ENCODE measurements at places on chromosomes 2 and 18.

GRCh38 chr2:64467096-64467843 is 13.3 kb downstream of the LGALSL start:
- DNase-seq: no peak

- no peak for DNase-seq
Measured at GRCh38 chr18:13543144-13543543, 183.2 kb downstream of the FAM210A start.

GRCh38 chr2:119408221-119408619 is 23.4 kb upstream of the TMEM37 start:
- no peak for DNase-seq

- no peak for DNase-seq
Measured at GRCh38 chr2:2880938-2881337, 496.7 kb downstream of the EIPR1 start.

- peak; percentile 37 for DNase-seq
Measured at GRCh38 chr2:42905341-42906110, 113.1 kb upstream of the HAAO start.

DNA sequence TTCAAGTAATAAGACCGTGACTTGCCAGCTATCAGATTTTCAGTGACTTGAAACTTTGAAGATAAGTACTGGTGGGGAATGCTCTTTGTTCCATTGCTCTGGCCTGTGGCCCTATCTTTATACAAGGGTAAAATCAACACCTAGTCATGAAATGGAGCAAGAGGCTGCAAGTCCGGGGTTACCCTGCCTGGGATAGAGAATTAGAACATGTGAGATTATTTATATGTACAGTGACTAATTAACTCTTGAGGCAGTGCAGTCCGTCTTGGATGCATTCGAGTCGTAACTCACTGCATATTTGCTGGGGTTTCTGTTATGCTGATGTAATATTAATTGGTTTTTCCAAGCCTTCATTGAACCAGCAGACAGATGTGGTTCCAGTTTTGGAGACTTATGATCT is 105.8 kb upstream of the LYPD6 start:
- DNase-seq: no peak

DNA sequence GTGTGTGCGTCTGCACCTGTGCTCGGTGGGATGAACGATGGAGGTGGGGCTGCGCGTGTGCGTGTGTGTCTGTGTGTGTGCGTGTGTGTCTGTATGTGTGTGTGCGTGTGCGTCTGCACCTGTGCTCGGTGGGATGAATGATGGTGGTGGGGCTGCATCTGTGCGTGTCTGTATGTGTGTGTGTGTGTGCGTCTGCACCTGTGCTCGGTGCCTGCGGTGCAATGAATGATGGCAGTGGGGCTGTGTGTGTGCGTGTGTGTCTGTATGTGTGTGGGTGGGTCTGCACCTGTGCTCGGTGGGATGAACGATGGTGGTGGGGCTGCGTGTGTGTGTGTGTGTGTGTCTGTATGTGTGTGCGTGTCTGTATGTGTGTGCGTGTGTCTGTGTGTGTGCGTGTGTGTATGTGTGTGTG is 48.5 kb upstream of the CTDP1 start:
- DNase-seq: no peak

- DNase-seq: no peak
Measured at GRCh38 chr2:204972606-204973336, 427.5 kb downstream of the PARD3B start.

DNA sequence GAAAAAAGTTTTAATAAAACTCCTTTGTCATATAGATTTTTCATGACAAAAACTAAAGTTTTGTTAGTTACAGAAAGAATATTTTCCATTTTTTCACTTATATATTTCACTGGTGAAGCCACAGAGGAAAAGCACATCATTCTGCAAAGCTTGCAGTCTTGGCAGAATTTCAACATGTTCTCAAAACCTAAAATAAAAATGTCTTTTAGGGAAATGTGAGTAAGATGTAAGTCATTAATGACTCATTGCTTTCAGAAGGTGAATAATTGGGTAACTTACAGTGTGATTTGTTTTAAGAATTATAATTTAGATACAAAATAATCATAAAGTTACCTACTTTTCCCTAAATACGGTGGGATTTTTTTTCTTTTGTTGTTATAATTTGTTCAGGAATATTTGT is 43.4 kb upstream of the TNFRSF11A start:
- DNase-seq: no peak
